ENCODE measurements at places on chromosomes 1 and 21.

DNA sequence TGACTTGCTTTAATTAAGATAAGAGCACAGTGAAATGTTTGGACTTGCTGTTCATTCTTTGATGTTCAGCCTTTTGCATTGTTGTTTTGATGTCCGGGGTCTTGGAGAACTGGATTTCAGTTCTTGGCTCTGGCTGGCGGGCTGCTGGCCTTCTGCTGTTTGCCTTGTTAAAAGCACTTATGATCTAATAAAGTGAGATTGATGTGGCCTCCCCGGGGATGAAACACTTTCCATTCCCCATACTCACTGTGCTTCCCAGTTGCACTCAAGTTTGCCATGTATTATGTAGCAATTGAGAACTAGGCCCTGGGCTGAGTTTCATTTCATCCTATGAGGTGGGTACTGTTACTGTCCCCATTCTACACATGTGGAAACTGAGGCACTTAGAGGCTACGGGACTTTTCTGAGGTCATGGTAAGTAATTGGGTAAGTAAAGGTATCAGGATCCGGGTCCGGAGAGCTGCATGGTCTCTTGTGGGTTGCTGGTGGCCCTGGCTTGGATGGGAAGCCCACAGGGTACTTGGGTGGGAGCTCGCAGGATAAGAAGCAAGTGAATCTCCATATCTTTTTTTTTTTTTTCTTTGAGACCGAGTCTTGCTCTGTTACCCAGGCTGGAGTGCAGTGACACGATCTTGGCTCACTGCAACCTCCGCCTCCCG is 127.7 kb upstream of the ZBTB40 start:
- no peak for DNase-seq

DNA sequence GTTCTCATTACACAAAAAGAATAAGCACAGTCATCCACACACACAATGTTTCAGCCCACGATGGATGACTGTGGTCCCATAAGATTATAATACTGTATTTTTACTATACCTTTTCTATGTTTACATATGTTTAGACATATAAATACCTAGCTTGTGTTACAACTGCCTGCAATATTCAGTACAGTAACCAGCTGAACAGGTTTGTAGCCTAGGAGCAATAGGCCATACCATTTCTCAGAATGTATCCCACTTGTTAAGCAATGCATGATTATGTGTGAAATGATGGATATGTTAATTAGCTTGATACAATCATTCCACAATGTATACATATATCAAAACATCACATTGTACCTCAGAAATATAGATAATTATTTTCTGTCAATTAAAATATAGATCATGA is 33.2 kb upstream of the SAMD13 start:
- DNase-seq, result no peak

GRCh38 chr1:157193219-157193618 is 55.0 kb upstream of the ETV3 start:
- no peak for DNase-seq

DNA sequence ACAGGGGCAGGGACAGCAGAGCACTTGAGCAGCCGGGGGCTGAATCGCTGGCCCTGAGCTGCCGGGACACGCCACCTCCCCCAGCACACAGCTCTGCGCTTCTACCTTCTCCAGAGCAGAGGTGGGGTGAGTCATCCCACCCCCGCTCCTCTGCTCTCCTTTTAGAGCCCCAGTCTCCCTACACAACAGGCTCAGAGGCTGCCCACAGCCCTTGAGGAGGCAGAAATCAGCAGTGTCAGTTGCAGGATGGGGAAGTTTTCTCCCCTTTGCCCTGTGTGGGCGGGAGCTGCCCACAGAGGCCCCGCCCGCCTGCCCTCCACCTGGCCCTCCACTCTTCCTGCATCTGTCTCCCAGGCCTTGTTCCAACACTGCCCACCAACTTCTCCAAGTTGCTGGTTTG is 94.6 kb downstream of the STUM start:
- DNase-seq, result no peak

DNA sequence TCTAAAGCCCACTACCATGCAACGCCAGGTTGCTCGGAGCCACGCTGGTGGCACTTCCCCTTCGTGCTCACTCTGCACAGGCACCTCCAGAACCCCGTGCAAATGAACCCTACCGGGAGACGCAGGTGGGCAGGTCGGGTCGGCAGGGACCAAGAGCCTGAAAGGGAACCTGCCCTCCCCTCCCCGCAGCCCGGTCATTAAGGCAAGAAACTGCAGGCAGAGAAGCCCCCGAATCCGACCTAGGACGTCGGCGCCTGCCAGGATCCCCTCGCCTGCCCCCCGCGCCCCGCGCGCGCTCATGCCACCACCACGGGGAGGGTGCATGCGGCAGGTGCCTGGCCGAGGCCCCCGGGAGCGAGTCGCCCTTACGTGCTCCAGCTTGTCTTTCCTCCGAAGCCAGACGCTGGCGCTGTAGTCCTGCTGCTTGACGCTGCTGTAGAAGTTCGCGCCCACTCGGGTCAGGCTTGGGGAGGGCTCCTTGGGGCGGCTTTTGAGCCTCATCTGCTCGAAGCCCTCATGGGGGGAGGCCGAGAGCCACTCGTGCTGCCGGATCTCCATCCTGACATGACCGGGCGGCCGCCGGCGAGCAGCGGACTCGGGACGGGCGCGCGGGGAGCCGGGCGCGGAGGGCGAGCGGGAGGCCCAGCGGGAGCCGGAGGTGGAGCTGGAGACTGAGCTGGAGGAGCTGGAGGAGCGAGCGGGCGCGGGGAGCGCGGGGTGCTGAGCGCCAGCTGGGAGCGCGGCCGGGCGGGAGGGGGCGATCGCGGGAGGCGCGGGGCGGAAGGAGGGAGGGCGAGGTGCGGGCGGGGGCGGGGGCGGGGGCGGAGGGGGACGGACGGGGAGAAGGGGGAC is 552 bp downstream of the PLD5 start:
- DNase-seq, result peak; percentile 55

DNA sequence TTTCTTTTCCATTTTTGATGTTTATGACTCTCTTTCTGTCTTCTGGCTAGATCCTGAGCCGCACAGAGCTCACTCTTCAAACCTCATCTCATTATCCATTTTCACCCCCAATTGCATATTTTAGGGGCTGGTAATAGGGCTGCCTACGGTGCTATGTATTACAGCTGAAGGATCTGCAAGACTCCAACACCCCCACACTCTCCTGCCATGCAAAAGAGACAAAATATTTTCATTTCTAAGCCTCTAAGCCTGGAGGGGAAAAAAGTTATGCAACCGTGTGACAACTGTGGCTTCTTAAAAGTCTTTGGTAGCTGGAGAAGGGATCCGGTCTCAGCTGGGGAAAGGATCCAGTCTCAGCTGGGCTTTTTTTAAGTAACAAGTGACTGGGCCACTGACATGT is 311.6 kb downstream of the NPHP4 start:
- peak; percentile 26 for DNase-seq

GRCh38 chr1:37725851-37726613 is 33.7 kb downstream of the CDCA8 start:
- no peak for DNase-seq

DNA sequence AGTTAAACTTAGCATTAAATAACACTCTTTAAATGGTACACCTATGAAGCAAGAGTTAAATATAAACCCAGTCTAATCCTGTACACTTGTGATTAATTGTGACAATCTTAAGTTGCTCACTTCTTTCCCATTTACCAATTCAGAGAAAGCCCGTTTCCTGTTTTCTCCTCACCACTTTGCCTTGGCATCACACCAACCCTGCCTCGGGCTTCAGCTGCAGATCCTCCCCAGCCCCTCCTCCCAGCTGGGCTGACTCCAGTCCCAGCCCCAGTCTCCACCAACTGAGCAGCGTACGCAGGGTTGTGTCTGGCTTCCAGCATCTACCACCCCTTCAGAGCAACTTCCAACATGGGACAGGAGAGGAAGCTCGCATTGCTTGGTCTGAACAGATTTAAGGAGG is 4.1 kb downstream of the PYCR2 start:
- no peak for DNase-seq

GRCh38 chr1:111593403-111594305 is 25.9 kb upstream of the RAP1A start:
- DNase-seq, result no peak

DNA sequence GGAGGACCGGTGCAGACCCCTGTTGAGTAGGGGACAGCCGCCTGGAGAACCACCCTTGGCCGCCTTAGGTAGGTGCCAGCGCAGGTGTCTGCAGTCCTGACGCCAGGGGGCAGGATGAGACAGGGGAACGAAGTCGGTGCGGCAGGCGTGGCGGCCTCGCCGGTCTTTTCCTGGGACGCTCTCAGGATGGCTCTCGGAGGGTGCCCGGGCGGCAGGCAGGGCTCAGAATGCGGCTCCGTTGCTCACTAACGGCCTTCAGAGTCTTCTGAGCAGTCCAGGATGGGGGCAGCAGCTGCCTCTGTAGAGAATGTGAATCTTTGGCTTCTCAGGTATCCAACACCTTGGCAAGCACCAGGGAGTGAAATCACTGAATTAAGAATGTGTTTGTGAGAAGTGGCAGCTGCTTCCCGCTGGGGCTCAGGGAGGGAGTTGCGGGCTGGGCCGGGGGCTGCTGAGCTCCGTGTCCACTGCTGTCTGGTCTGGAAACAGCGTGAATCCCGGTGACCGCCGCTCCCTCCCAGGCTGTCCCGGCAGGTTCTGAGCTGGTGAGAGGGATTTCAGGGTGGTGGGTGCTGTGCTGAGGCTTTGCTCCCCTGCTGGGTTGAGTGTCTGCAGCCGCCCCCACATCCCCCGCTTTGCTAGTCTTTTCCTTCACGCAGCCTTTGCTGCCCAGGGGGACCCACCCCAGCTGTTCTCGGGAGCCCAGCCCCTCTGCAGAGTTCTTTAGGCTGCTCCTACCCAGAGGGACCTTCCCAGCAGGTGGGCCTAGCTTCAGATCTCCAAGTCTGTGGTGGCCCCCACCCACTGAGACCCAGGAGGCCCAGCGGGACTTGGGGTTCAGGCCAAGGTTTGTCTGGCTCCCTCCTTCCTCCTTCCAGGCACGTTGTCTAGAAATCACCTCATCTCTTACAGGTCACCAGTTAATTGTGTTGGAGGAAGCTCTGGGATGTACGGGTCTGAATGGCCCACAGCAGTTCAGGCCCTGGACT is 11.1 kb upstream of the C1orf174 start:
- DNase-seq, result peak; percentile 83

- no peak for DNase-seq
These were observed 61.8 kb downstream of the RUNX3 start for GRCh38 chr1:24868016-24868875.

DNA sequence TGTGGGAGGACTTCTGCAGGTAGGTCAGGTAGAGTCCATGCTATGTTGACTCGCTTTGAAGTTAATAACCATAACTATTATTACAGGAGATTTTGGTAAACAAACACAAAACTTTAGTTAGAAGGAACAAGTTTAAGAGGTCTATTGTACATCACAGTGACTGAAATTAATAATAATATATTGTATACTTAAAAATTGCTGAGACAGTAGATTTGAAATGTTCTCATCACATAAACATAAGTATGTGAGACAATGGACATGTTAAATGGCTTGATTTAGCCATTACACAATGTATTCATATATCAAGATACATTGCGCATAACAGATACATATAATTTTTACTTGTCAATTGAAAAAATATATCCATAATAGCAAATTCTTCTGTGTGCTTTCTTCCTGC is 91.4 kb upstream of the CD53 start:
- no peak for DNase-seq

GRCh38 chr1:43554444-43554992 is 23.8 kb downstream of the PTPRF start:
- DNase-seq, result no peak

GRCh38 chr1:115867216-115867615 is 26.3 kb upstream of the NHLH2 start:
- no peak for DNase-seq

GRCh38 chr1:220113136-220113695 is 19.3 kb downstream of the IARS2 start:
- no peak for DNase-seq

DNA sequence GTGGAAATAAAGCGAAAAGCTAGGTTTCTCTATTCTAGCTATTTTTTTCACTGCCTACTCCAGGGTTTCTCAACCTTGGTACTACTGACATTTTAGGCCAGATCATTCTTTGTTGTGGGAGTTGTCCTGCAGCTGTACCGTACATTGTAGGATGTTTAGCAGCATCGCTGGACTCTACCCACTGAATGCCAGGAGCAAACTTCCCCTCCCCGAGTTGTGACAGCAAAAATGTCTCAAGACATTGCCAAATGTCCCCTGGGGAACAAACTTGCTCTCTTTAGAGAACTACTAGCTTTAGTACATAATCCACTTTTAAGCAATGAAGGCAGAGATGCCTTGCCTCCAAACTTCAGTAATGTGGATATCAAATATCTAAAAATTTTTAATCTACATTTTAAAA is 122.8 kb downstream of the PLPPR5 start:
- no peak for DNase-seq

- no peak for DNase-seq
These were observed 1.5 kb downstream of the RNF186 start for GRCh38 chr1:19813643-19813960.

DNA sequence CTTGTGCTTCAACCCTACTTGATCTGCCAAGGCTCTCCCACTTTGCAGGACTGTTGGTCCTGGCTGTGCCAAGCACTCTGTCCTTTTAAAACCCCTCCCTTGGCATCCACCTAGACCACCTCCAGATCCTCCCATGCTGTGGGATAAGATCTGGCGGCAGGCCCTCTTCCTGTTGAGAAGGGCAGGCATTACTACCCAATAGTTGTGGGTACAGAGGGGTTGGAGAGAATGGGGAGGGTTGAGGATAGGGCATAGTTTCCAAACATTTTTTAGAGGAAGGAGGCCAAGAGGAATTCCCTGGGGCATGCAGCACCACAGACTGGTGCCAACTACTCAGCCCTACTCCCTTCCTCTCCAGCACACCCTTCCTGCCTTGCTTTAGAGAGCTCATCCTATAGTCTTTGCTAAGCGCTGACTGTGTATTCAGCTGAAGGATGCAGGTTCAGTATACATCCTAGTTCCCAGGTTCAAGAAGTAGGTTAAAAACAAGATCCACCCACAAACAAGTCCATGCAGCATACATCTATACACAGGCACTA is 70.7 kb downstream of the TRABD2B start:
- no peak for DNase-seq
